ENCODE measurements at places on chromosomes 7 and 10.

DNA sequence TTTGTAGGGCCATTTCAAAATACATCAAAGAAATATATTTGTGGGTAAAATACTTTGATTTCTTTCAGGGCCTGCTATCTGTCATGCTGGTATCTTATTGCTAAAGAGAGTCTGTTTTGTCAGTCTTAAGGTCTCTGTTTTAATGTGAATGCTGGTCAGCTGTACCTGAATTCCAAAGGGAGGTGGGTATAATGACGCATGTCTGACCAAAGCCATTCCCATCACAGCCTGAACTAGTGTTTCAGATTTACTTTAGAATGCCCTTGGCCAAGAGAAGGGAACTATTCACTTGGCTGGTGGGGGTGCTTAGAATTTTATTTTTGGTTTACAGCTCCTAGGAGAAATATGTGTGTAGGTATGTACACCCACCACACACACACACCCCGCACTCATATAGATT, 30.6 kb upstream of the MYL10 start:
- no peak for DNase-seq

GRCh38 chr10:60975716-60976115, 31.7 kb upstream of the RHOBTB1 start:
- no peak for DNase-seq

GRCh38 chr10:11022213-11022612, 4.5 kb downstream of the CELF2 start:
- no peak for DNase-seq

DNA sequence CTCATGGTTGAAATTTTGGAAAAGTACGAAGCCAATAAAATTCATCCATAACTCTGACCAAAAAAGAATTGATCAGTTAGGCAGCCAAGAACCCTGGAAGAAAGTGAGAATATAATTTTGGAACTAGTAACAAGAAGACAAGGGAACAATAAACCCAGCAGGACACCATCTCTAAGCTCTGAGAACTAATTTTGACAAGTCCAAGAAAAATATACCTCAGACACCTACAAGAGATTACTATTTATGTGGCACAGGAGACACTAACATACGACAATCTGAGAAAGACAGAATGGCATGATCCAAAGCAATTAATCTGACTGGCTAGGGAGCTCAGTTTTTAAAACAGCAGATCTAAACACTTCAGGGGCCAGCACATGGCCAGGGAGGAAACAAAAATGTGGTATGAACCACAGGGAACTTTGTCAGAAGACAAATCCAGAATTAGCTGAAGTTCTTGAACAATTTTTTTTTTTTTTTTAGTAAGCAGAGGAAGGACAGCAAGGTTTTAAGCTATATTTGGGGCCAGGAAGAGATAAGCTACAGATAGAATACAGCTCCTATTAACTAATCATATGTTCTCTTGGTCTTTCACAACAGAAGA, 38.9 kb downstream of the PARD3 start:
- DNase-seq, result no peak

- DNase-seq, result no peak
Observed at GRCh38 chr10:124721330-124722045, 22.7 kb downstream of the FAM53B start.

DNA sequence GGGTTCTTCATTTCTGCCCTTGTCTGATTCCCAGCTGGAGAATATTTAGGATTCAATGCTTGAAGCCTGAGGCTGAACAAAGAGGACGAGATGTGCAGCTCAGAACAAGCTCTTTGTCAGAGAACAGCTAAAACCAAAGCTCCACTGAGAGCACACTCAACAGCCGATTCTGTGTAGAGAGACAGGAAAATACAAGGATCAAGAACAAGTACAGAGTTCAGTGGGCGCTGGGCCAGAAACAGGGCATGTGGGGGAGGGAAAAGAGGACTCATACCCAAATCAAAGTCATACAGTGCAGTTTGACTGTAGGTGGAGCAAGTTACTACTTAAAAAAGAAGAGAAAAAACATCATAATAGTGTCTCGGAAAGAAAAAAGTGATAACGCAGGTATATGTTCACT, at the start of gene AGMO:
TSS of gene AGMO (minus strand) at position 181 of the 400 bp plus-strand sequence.
- DNase-seq, result peak; percentile 27

GRCh38 chr10:60992636-60993035, 48.7 kb upstream of the RHOBTB1 start:
- no peak for DNase-seq

DNA sequence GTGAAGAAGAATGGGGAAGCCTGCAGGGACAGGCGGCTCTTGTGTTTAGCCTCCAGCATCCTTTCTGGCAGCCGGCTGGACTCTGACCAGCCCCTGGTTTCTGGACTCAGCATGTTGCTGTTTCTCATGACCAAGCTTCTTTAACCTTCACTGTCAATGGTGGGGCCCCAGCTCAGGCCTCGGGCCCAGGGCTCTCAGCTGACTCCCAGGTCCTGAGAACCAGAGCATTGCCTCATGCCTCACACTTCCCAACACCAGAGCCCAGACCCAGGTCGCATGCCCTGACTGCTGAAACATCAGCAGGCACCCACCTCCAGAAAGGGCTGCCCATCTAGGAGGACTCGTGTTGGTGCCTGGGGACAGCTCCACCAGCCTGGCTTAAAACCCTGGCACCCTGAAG, 34.8 kb upstream of the FGFR2 start:
- DNase-seq, result no peak

DNA sequence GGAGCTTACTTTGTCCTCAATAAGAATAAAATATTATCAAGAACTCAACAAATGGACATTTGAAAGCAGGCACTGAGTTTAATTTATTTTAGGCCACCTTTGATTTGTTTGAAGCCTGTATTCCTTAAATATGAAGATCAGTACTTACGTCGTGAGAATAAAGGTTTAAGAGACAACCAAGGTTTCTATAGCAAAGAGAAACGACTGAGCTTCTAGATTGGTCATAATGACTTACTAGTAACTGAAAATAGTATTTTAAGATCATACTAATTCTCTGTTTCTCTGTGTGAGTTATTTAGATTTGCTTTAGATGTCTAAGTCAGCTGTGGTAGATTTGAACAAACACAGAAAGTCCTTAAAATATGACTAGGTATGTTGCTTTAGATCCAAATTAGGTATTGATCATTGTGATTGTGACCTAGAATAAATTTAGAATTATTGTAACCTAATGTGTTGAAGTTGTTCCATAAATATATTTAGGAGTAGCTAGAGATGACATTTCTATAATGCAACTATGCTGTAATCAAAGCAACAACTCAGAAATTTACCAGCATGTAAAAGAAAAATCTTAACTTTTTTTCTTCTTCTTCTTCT, 2.4 kb upstream of the GLCCI1 start:
- no peak for DNase-seq

DNA sequence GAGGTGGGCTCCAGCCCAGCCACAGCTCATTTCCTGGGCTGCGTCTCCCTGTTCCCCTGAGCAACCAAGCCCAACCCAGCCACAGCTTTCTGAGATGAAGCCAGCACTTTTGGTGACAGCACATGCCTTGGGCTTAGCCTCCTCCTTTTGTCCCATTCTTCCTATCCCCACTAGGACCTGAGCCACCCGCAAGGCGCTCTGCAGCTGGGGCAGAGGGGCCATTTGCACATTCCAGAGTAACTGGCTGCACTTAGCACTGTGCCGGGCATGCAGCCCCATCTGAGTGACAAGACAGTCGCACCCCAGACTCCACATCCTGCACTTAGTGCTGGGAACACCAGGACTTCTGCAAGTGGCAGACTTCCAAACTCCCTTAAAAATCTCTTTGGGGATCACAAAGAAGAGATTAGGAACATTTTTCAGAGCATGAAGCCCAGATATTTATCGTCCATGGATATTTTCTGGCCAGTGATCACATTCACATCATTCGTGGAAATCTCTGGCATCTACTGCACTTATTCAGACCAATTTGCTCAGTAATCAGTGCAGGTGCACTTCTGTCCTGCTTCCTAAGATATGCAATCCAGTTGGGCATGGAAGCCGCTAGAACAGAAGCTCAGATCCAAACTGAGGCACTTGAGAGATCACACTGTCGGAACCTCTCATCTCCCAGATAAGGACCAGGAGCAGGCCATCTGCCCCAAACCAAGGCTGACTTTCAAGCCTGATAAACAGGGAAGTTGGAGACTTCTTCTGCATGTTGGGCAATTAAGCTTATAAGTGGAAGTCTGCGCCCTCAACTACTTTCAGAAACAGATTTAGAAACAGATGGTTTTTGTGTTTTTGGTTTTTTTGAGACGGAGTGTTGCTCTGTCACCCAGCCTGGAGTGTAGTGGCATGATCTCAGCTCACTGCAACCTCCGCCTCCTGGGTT, 26.4 kb downstream of the CHST15 start:
- DNase-seq, result no peak

DNA sequence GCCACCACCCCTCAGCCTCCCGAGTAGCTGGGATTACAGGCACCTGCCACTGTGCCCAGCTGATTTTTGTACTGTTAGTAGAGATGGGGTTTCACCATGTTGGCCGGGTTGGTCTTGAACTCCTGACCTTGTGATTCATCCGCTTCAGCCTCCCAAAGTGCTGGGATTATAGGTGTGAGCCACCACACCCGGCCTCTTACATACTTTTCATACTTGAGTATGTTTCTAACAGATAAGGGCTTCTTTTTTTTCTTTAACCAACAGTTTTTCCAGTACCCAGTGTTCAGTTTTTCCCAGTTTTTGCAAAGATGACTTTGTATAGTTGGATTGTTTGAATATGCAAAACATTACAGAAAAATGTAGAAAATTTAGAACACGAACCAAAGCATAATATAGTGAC, 7.7 kb downstream of the EIF4H start:
- no peak for DNase-seq

DNA sequence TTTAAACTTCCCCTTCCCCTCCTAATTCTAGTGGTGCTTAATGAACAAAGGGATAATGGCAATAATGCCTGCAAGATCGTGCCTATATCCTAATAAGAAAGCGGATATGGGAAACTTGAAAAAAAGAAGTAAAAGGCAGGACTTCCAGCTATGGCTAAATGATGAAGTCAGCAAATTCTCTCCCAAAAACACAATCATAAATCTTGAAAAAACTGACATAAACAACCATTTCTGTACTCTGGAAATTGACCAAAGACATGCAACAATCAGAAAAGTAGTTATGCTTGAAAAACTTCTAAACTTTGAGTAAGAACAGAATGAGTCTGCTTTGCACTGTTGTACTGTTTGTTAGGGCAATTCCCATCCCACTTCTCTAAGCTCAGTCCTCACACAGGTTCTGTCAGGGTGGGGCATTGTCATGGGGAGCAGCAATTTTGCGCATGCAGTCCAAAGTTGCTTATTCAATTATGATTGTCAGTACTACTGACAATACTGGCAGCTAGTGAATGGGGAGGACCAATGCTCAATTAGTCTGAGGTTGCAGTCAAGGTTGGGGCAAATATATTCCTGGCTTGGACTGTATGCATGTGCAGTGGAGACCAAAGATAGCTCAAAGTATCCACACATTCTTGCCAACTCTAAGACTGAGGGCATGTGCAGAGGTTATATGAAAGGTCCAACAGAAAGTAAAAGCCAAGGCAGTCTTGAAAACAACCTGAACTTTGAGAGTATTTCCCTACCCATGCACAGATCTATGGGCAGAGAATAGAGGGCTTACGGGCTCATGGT, 34.1 kb upstream of the ARHGAP22 start:
- DNase-seq, result no peak

- DNase-seq, result peak; percentile 89
Observed at GRCh38 chr7:151689196-151689971, 169.7 kb upstream of the RHEB start.

DNA sequence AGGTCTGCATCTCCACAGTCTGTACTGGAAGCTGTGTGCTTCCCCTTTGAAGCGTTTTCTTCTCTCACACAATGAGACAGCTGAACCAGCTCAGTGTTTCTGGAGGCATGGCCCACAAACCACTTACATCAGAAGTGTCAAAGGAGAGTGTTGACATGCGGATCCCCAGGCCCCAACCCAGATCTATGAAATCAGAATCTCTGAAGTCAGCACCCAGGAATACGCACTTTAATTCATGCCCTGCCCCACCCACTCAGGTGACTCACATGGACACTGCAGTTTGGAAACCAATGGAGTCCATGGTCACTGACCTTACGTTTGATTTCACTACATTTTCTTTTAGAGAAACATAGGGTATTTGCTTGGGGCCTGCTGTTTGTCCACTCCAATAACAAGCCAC, 19.0 kb downstream of the TLL2 start:
- no peak for DNase-seq

DNA sequence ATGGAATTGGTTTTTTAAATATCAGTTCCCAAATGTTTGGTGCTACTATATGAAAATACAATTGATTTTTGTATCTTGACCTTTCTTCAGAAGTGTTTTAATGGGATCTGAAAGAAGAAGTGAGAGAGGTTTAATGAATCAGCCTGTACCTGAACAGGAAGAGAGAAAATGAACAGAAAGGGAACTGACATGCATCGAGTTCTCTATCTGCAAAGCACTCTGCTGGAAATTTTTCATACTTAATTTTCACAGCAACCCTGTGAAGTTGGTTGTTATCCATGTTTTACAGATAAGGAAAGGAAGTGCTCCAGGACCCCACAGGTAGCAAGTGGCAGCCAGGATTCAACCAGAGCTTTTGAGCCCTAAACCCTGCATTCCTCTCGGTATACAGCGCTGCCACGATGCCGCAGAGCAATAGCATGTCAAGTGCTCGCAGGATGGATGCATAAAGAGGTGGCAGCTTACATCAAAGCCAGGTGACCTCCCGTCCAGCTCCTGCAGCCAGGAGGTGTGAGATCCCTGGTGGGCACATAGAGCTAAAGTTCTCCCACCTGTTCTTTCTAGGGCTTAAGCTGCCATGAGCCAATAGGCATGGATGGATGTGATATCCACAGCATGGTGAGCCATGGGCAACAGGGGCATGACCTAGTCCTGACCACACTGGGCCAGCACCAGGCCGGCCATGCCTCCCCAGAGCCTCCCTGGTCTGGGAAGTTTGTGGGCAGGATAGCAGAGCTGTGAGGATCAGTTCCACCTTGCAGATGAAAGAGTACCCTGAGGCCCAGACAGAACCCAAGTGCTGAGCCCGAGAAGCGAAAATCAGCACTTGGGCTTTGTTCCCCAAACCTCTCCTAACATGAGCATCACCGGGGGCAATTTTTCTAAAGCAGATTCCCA, 57.2 kb downstream of the CALML3 start:
- no peak for DNase-seq

DNA sequence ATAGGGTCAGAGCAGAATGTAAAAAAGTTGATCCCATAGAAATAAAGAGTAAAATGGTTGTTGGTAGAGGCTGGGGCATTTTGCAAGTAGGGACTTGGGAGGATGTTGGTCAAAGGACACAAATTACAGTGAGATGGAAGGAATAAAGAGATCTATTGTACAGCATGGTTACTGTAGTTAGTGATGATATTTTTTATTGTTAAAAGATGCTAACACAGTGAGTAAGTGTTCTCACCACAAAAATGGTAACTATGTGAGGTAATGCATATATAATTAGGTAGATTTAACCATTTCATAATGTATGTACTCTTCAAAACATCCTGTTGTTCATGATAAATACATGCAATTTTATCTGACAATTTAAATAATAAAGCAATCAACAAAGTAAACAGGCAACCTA, 280.7 kb upstream of the MAGI2 start:
- DNase-seq, result no peak
